Omental fat pad (tissue), 4 donors: ENCODE measurements at places on chromosomes 12 and 14. TPM values are rescaled to one million over a fixed set of nuclear protein-coding genes. Genes with fewer than 3 reads are reported as not detected.

PMCH gene
- not detected for total RNA-seq

SLC25A21 gene
- not detected for total RNA-seq

RGS6 gene
- total RNA-seq, result 6.6 TPM

NRL gene
- total RNA-seq, result 4.3 TPM

FOXA1 gene
- not detected for total RNA-seq
